Aortic smooth muscle cell (primary cell): ENCODE measurements at places on chromosomes 5 and 9. TPM values are rescaled to one million over a fixed set of nuclear protein-coding genes. Genes with fewer than 3 reads are reported as not detected.

The LECT2 gene
- total RNA-seq = not detected in 2 replicates

The ERBIN gene
- 49.4 and 66.0 TPM in 2 replicates for total RNA-seq

The NMUR2 gene
- total RNA-seq = not detected in 2 replicates

The ZDHHC11B gene
- total RNA-seq = 0.26 TPM in 1 of 2 replicates, not detected in the other

The FOXD4L6 gene
- 0.06 TPM in 1 of 2 replicates, not detected in the other for total RNA-seq

The SLC45A2 gene
- 0.19 TPM in 1 of 2 replicates, not detected in the other for total RNA-seq

The CDK5RAP2 gene
- total RNA-seq = 33.5 and 49.5 TPM in 2 replicates

The RGP1 gene
- 13.6 and 17.5 TPM in 2 replicates for total RNA-seq

The IL17B gene
- not detected in 2 replicates for total RNA-seq

The UGT3A2 gene
- not detected in 2 replicates for total RNA-seq

The GIN1 gene
- 5.3 and 7.8 TPM in 2 replicates for total RNA-seq

The PTGES gene
- 1.9 and 4.4 TPM in 2 replicates for total RNA-seq

The KLF4 gene
- 25.3 and 32.1 TPM in 2 replicates for total RNA-seq

The SLC6A7 gene
- 0.06 TPM in 1 of 2 replicates, not detected in the other for total RNA-seq

The DEPDC1B gene
- total RNA-seq = 3.0 and 4.9 TPM in 2 replicates

The NOXA1 gene
- 0.53 and 0.56 TPM in 2 replicates for total RNA-seq

The NR2F1-AS1 gene
- 9.8 and 14.6 TPM in 2 replicates for total RNA-seq

The PLAC8L1 gene
- 0.25 and 0.40 TPM in 2 replicates for total RNA-seq

The TMC1 gene
- total RNA-seq = 0.53 and 0.93 TPM in 2 replicates

The PIP5K1B gene
- under 0.01 and 0.06 TPM in 2 replicates for total RNA-seq

The PCDHGA5 gene
- 1.5 and 2.7 TPM in 2 replicates for total RNA-seq

The NPR3 gene
- 24.3 and 39.2 TPM in 2 replicates for total RNA-seq

The CENPK gene
- total RNA-seq = 14.9 and 15.2 TPM in 2 replicates

The FAM78A gene
- 0.40 and 0.44 TPM in 2 replicates for total RNA-seq
